Foreskin melanocyte (primary cell): ENCODE measurements at places on chromosomes 3 and 15.

DNA sequence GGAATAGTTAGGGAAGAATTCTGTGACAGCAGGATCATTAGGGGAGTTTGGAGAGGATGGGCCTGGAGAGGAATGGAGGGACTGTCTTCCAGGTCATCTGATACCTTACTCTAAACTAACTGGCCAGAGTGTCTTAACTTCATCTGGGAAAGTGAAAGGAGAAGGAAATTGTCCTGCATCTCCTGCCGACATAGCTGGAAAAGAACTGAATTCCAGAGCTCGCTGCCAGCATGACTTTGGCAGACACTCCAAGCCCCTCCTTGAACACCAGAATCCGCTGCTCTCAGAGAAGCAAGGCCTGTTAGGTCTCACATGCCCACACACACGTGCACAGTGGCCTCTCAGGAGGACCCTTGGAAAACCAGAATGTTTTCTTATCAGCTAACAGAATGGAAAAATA, 10.5 kb downstream of the ABI3BP start:
- DNase-seq = no peak

GRCh38 chr3:146523531-146523930, 20.9 kb downstream of the PLSCR1 start:
- DNase-seq = no peak

DNA sequence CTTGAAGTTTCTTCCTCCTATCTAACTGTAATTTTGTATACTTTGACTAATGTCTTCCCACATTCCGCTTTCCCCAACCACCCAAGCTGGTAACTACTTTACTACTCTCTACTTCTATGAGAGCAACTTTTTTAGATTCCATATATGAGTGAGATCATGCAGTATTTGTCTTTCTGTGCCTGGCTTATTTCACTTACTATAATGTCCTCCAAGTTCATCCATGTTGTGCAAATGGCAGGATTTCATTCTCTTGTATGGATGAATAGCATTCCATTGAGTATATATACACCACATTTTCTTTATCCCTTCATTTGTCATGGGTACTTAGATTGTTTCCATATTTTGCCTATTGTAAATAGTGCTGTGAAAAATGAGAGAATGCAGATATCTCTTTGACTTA, 78.5 kb upstream of the CCNL1 start:
- DNase-seq = no peak

GRCh38 chr15:81111510-81112470, 22.3 kb upstream of the CFAP161 start:
- DNase-seq = no peak

GRCh38 chr3:14823393-14823792, 4.6 kb downstream of the FGD5 start:
- DNase-seq = no peak

- DNase-seq = no peak
Observed at GRCh38 chr3:150610785-150611184, 7.7 kb downstream of the SELENOT start.

- DNase-seq = no peak
Observed at GRCh38 chr3:27333843-27334242, 35.3 kb downstream of the NEK10 start.

GRCh38 chr3:193983846-193984818, 151.8 kb upstream of the HES1 start:
- DNase-seq = no peak

DNA sequence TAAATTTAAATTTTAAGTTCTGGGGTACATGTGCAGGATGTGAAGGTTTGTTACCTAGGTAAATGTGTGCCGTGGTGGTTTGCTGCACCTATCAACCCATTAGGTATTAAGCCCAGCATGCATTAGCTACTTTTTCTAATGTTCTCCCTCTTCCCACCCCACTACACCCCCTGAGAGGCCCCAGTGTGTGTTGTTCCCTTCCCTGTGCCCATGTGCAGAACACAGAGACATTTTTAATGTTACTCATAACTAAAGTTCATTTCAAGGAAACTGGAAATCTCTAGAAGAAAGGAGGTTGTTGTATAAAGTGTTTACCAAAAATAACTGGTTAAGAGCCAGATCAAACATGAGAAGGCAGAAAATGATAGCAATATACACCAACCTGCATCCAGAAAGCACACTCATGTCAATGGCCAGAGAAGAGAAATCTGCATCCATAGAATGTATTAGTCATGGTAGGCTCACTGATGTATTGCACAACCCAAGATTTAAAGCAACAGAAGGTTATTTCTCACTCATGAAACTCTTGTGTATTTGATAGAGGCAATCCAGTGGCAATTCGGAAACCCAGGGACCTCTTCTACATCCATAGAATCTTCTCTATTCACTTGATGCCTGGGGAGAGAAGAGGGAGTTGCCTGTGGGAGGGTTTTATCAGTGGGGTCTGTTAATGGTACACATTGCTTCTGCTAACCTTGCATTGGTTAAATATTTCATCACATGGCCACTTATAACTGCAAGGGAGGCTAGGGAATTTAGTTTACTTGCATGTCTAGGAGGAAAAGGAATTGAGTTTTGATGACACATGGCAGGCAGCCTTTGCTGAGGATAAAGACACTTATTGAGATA, 321.9 kb upstream of the RASGRP1 start:
- peak; percentile 51 for DNase-seq

DNA sequence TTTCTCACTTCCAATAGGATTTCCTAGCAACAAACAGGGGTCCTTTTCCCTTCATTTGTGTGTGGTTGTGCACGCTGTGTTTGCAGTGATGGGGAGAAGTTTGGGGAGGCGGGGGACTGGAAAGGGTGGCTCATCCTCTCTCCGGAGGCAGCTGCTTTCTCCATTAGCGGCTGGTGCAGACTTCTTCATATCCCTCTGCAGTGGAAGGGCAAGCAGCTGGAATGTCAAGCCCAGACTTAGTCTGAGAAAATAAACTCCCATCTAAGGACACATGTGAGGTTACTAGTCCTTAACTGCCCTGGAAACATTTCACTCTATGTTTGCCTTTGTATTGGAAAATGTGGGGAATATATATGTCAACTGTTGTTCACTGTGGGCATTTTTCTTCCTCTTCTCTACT, 467.0 kb upstream of the RASGRP1 start:
- DNase-seq = no peak

- DNase-seq = no peak
Observed at GRCh38 chr15:78343276-78344060, 3.3 kb downstream of the CRABP1 start.

DNA sequence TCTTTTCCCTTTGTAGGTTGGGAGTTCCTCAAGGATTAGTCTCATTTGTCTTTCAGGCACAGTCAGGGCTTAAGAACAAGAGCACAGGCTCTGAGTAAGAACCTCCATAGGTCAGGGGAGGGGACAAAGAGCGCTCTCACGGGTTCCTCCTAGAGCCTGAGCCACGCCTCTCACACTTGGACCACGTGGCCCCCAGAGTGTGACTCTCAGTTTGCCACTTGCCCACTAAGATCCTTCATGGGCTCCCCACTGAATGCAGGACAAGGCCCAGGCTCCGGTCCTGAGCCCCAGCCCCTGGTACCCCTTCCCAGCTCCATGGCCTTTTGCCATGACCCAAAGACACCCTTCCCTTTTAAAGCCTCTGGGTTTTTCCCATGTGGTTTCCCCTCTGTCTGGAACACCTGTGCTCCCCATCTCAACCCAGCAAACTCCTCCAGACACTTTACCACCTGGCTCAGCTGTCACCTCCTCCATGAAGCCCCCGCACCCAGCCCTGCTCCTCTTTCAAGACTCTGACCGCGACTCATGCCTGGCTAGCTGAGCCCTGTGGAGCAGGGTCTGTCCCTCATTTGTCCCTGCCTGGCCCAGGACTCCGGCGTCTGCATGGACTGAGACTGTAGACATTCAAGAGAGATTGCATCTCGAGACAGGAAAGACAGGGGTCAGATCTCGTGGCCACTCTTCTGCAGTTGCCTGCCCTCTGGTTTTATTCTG, 32.7 kb downstream of the IQSEC1 start:
- DNase-seq = no peak

DNA sequence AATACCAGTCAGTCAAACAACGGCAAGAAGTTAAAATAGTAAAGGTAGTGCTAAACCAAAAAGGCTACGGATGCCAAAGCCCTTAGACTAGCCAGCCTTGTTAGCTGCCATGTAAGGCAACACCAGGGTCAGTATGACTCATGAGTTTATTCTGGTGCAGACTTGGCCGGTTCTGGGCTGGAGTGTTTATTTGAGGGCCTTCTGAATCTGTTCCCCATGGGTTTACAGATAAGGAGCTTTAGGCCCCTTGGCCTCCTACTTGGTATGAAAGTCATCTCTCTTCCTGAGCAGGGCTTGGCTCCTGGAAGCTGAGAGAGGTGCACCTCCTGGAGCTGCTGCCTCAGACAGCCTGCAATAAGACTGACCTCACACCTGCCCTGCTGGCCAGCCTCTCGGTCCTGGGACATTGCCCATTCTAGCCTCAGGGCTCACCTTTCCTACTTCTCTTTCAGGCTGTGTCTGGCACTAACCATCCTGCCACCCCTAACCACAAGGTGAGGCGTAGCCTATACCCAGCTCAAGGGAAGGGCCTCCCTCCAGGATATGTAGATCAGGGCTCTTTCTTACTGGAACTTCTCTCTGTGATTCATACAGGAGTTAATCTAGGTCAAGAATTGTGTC, 10.4 kb upstream of the RTP1 start:
- DNase-seq = no peak

- DNase-seq = no peak
Observed at GRCh38 chr3:121542924-121543323, 2.9 kb downstream of the POLQ start.
